ENCODE measurements at places on chromosomes 3 and 15.
A peak's percentile ranks its signal among the peaks of the same experiment; 100 is the strongest.

DNA sequence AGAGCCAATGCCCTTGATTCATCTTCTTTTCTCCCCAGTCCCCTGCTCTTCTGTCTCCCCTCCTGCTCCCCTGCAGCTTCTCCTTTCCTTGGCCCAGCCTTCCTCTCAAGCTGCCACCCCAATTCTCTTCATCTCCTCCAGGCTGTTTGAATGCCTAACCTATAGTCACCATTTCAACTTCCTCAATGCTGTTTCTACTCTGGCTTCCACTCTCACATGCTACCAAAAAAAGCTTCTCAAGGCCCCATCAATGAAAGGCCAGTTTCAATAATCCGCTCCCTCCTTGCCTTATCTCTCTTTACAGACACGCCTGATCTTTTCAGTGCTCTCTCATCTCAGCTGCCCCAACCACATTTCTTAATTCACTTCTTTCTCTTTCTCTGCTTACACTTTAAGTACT lies 212.2 kb upstream of the GPR149 start:
- no peak for DNase-seq

GRCh38 chr3:27565201-27565852 lies 81.1 kb upstream of the SLC4A7 start:
- DNase-seq = no peak

DNA sequence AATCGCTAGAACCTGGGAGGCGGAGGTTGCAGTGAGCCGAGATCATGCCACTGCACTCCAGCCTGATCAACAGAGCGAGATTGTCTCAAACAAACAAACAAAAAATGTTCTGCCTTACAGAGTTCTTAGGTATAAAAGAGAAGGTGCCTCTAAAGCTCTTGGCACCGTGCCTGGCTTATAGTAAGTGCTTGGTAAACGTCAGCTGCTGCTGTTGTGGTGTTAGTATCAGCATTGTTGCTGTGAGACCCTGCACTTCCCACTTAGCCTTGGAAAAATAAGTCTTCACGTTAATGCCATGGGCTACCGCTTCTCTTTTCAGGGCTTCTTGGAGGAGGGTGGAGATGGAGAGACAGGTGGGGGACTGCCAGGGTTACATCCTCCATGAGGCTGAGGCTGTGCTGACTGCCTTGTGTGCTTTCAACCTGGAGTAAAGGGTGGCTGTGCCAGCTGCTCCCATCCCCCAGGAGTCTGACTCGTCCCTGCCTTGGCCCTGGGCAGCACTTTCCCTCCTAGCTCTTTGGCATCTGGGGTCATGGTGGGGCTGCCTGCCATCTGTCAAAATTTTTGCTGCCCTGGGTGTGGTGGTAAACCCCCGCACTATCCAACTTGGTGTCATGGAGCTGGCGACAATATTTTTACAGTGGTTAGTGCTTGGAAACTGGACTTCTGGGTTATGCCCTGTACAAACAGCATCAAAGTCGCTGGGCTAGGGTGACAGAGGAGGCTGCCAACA lies 17.8 kb downstream of the FLNB start:
- peak; percentile 51 for DNase-seq

DNA sequence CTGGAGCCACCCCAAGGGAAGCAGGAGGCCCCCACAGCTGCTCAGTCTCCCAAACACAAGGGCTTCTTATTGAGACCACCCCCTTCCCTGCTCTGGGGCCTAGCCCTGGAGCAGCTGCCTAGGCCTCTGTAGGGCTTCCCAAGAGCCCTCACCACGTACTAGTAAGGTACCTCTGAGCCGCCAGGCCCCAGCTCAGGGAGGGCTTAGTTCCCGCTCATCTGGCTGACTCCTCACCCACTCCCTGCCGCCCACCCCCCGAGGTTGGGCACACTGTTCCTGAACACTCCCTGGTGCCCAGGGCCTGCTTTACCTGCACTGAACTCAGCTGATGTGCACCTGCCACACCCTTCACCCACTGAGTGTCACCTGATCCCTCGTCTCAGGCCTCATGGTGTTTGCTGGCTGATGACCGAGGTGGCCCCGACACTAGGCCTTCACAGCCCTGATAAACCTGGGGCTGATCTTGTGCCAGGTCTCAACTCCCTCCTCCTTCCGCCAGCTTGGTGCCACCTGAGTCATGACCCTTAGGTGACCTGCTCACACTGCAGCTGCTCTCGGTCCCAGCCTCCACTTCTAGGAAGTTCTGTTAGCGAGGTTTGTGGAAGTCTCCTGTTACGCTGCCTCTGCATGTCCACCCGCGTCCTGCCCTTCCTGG lies 18.0 kb upstream of the SPTBN5 start:
- no peak for DNase-seq

DNA sequence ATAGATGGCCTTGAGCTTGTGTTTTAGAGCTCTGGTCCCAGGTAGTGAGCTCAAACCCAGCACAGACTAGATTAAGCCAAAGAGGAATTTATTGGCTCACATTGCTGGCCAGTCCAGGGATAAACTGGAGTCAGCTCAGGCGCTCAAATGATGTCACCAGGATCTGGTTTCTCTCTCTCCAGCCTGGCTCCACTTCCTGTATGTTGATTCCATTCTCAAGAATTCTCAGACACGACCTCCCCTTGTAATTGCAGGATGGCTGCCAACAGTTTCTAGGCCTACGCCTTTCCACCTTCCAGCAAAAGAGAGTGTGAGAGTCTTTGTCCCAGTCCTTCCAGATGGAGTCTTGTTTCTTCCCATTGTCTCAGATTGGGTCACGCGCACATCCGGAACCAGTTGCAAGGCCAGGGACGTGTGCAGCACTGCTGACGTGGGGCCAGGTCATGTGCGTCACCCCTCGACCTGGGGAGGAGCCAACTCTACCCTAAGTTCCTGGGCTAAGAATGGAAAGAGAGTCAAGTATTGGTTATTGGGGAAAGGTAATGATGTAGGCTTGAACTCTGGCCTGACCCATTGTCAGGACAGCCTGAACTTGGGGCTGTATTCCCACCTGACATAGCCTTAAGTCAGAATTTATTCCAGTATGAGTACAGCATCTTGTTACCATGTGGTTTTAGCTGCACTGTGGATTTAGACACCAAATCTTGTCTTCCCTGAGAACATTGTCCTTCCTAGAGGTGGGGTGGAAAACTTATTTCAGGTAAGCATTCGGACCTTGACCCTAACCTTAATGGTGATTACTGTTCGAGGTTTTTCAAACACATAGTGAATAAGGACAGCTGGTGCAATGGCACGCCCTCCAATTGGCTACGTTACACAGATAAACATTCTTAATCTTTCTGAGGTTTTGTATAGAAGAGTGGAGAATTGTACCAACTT lies 31.6 kb downstream of the CACNA1D start:
- no peak for DNase-seq

GRCh38 chr3:184539801-184540435 lies 21.7 kb upstream of the EPHB3 start:
- peak; percentile 45 for DNase-seq

DNA sequence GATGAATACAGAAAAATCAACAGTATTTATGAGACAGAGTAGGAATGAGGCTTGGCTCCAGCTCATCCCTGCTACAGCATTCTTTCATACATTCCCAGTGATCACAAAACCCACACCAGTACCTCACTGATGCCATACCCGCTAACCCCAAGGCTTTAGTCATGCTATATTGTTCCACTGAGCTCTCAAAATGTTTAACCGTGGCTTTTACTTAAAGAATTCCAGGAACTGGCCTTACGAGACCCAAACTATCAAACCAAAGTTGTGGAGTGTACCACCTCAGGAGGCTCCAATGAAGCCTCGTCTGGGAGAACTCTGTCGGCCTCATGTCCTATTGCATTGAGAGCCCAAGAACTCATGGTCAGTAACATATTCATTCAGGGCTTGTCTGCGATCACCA lies 278.9 kb downstream of the ULK4 start:
- DNase-seq = no peak

- DNase-seq = no peak
These were observed 50.0 kb upstream of the GSK3B start for GRCh38 chr3:120144267-120144666.

GRCh38 chr15:75008629-75009326 lies 13.4 kb downstream of the SCAMP5 start:
- DNase-seq = peak; percentile 91
